ENCODE measurements at places on chromosomes 2 and 18. TPM values are rescaled to one million over a fixed set of nuclear protein-coding genes. Genes with fewer than 3 reads are reported as not detected.
A peak's percentile ranks its signal among the peaks of the same experiment; 100 is the strongest.

Gene CYP27C1
- not detected for total RNA-seq

Gene REG3A
- not detected for total RNA-seq

GRCh38 chr2:237451643-237452469 lies 35.2 kb upstream of the MLPH start:
- DNase-seq = no peak
- H3K36me3 ChIP-seq = no peaks in the 10 kb centered on the region
- no peak overlapping the region for H3K4me3 ChIP-seq
- H3K27ac ChIP-seq = peak overlapping the region; percentile 20
- no peaks in the 10 kb centered on the region for H3K27me3 ChIP-seq

- H3K36me3 ChIP-seq = no peaks in the 10 kb centered on the region
- no peak overlapping the region for H3K27ac ChIP-seq
- no peaks in the 10 kb centered on the region for H3K4me1 ChIP-seq
- no peaks in the 10 kb centered on the region for H3K27me3 ChIP-seq
Measured at GRCh38 chr2:26316041-26316440, 29.9 kb upstream of the SELENOI start.

GRCh38 chr2:41859615-41860514 lies 188.0 kb upstream of the PKDCC start:
- no peaks in the 10 kb centered on the region for H3K4me1 ChIP-seq
- no peaks in the 10 kb centered on the region for H3K36me3 ChIP-seq
- DNase-seq = no peak
- no peak overlapping the region for H3K27ac ChIP-seq

DNA sequence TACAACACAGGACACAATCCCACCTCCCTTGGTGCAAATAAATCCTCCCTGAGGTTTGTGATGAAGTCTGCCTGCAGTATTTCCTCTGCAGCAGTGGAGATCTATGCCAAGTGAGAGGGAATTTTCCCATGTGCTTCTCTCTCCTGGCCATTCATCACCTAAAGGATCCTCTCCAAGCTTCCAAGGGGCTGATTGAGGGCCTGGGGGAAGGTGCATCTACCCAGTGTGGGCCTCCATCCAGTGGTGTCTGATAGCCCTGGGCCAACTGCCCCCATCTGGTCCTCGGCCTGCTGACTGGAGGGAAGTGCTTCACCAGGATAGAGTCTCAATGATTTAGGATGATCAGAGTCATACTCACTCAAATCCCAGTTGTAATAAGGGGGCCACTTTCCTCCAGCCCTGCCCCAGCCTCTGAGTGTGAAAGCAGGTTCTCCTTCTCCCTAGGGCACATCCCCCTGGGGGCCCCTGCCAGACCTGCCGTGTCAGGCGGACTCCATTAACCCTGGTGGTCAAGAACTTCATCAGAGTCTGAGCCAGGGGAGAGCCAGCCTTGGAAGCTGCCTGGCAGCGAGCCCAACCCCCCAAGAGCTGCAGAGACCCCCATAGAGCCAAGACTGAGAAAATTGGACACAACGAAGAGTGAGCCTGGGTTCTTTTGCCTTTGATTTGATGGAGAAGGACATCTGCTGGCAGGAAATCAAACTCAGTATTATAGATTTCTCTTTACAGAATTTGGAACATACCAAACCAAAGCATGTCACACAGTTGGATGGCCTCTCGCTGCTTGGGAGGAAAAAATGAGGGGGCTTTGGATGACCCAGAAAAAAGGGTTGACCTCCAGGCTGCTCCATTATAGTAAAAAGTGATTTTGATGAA lies 509.6 kb downstream of the CMPK2 start:
- DNase-seq = no peak
- H3K4me3 ChIP-seq = no peak overlapping the region
- no peaks in the 10 kb centered on the region for H3K36me3 ChIP-seq
- no peaks in the 10 kb centered on the region for H3K4me1 ChIP-seq
- no peak overlapping the region for H3K27ac ChIP-seq
- no peaks in the 10 kb centered on the region for H3K27me3 ChIP-seq

DNA sequence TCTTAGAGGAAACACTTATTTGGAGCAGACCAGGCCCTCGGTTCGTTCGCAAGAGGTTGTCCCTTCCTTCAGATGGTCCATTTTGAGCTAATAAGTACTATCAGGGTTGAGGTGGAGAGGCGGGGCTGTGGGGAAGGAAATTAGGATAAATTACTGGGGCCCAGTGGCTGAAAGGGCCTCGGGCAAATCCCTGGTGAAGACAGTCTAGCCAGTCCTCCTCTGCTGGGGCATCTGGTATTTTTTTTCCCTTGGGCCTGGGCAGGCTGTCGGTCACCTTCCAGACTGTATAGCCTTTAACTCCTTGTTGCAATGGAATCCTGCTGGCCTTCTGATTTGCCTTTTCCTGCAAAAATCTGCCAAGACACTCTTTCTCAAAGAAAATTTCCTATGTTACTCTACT lies 1.7 kb upstream of the MYO3B start:
- H3K4me1 ChIP-seq = no peaks in the 10 kb centered on the region
- DNase-seq = no peak
- no peaks in the 10 kb centered on the region for H3K27me3 ChIP-seq
- no peaks in the 10 kb centered on the region for H3K36me3 ChIP-seq
- no peak overlapping the region for H3K27ac ChIP-seq
- no peak overlapping the region for H3K4me3 ChIP-seq

GRCh38 chr2:180219491-180219890 lies 212.4 kb upstream of the CWC22 start:
- no peak for DNase-seq
- H3K27me3 ChIP-seq = no peaks in the 10 kb centered on the region
- H3K36me3 ChIP-seq = no peaks in the 10 kb centered on the region
- no peaks in the 10 kb centered on the region for H3K4me1 ChIP-seq
- no peak overlapping the region for H3K27ac ChIP-seq
- H3K4me3 ChIP-seq = no peak overlapping the region
